Caudate nucleus (tissue), 63 donors: ENCODE measurements at places on chromosomes 13 and 19.
A peak's percentile ranks its signal among the peaks of the same experiment; 100 is the strongest.

DNA sequence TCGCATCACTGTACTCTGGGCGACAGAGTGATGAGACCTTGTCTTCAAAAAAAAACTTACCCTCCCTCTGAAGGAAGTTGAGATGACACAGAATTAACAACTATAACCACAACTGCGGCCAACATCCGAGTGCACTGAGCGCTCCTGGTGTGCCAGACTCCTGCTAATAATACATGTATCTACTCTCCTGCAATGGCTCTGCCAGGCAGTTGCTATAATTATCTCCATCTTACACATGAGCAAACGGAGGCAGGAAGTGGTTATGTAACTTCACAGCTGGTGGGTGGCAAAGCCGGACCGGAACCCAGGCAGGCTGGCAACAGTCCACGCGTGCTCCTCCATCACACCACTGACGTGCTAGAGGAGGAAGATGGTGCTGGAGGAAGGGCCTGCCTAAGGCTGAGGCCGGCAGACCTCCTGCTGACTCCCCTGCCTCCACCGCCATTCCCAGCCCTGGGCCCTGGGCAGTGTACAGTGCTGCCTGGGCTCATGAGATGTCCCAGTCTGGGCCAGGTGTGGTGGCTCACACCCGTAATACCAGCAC lies 12.6 kb downstream of the XRCC1 start:
- DNase-seq = peak; percentile 51

DNA sequence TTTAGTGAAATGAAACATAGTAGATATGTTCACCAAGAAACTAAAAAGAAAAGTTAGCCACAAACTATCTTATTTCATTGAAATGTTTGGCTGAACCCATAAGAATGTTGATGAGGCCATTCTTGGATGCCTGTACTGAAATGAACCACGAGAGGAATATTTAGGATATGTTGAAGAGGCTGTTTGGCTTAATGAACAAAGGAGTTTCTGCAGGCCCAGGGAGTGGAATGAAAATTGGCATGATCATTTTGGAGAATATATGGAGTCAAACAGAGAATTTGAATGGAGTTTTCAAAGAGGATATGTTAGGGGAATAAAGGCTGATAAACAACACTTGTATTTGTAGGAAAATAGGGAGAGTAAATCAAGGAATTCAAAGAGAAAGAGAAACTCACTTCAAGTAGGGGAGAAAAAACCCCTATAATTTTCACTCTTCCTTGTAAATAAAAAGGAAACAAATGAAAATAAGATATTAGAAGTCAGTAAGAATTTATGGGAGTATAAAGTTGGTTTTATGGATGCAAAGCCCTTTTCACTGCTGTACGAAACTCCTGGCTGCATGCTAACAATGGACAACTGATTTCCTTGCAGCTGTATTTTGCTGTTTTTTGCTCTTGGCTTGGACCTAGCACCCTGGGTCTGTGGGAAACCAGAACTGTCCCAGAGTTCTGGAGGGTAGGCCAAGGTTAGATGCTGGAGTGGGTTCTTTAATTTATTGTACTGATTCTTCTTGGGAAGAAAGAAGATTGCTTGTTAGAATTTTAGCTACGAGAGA lies 36.5 kb downstream of the KL start:
- DNase-seq = no peak

DNA sequence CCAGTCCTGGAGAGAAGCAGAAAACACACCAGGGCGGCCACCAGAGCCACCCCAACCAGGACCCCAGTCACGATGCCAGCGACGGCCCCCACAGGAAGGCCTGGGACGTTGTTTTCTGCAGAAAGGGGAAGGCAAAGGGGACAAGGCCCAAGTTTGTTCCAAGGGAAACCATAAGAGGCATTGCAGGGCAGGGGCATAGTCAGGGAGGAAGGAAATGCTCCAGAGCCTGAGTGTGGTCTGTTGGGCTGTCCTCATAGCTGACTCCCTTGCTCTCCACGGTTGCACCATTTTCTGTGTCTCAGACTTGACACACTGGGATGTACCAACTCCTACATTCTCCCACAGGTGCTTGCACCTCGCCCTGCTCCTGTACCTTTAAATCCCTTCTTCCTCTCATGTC lies 5.2 kb downstream of the CEACAM4 start:
- DNase-seq = no peak

DNA sequence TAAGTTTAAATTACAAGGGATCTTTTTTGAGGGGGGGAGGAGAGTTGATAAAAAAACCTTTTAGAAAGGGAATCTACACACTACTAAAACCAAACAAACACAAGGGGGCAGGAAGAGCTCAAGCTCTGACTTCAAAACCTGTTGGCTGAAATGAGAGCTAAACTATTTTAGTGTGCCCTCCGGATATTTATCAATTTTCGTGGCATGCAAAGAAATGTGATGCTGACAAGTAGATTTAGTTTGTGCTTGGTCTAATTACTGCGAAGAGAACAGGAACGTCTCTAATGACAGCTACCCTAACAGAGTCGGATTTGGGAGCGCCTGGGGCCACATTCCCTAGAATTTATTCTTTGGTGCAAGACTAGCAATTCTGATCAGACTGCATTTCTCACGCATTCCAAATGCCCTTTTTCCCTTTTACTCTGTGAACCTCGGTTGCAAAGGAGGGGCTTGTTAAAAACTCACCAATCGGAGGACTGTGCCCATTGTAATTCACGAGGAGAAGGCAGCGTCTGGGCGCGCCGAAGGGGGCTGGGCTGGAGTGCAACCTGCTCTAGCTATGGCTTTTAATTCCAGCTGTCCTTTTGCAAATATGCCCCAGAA lies 802 bp upstream of the FREM2 start:
- DNase-seq = no peak

DNA sequence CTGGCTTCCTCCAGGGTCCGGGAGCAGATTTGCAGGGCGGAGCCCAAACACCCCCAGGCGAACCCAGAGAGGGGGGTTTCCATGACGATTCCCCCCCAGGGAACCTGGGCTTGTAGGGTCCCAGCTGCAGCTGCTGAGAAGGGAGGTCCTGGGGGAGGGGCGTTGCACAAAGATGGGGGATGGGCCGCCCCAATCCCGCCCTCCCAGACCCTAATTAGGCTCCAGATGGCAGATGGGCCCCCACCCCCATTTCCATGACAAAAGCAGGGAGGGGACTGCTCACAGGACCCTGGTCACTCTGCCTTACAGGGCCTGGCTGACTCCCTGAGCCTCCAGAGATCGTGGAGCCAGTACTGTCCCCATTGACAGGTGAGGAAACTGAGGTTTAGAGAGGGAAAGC lies 15.2 kb downstream of the ELAVL3 start:
- no peak for DNase-seq

DNA sequence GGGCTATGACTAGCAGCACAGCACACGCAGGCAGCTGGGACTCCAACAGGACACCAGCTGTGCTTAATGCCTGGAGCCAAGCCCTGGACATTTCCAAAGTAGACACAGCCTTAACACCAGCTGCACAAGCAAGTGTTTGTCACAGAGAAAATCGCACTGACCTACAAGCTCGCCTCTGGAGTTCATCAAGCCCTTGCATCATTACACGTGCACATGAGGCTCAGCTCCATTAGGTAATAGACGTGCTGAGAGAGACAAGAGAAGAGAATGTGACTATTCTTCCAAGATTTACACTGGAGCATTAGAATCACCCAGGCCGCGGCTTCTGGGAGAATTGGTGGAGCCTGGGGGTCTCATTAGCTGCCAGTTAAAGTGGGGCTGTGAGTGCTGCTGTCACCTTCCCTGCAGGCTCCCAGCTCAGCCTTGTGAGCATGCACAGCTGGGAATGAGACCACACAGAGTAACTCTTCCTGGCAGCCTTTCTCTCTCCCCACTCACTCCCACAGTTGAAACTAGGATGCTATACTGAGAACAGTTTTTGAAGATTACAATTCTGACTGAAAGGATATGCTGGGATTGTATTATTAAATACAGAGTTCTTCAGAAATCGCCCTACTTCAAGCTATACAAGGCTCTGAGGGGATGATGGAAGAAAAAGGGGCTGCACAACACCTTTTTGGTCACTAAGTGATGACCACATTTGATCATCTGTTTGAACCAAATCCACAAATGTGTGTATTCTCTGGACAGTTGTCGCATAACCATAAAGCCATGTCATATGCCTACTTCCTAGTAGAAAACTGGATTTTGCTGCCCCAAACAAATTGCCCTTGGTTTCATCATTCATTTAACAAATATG lies 10.5 kb downstream of the STOML3 start:
- DNase-seq = no peak

GRCh38 chr13:34521171-34521570 lies 420.9 kb upstream of the NBEA start:
- DNase-seq = no peak

DNA sequence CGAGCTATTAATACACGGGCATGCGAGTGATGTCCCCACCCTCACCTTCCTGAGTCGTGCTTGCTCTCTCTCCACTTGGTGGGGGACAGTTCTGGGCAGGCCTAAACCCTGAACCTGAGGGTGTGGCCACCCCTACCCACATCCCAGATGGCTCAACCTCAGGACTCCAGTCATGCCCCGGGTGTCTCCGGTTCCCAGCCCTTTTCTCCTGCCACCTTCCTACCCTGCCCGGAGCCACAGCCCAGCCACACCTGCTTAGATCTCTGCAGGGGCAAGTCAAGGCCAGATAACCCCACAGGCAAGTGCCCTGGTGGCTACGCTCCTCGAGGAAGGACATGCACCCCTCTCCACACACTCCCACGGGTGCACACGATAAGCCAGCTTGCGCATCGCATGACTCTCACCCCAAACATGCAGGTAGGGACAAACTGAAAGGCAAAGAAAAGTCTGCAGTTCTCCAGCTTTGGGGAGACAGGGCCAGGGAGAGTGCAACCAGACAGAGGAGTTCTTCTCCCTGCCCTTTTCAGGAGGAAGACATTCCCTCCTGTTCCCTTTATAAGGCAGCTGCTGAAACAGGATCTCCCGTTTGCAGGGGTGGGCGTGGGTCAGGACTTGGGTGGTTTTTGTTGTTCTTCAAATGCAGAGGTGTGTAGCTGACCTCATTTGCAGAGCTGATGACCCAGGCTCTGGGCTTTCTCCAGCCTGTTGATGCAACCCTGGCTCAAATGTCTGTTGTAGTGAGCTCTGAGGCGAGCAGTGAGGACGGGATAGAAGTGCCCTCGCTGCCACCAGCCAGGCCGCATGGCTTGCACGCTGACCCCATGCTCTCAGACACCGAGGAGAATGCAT lies 88.6 kb downstream of the DPF1 start:
- no peak for DNase-seq

GRCh38 chr19:41352609-41353465 lies 885 bp downstream of the TGFB1 start:
- DNase-seq = peak; percentile 11

GRCh38 chr13:24076109-24076508 lies 84.4 kb upstream of the SPATA13 start:
- DNase-seq = no peak

GRCh38 chr19:7554990-7555864 lies 19.7 kb downstream of the PNPLA6 start:
- DNase-seq = no peak

DNA sequence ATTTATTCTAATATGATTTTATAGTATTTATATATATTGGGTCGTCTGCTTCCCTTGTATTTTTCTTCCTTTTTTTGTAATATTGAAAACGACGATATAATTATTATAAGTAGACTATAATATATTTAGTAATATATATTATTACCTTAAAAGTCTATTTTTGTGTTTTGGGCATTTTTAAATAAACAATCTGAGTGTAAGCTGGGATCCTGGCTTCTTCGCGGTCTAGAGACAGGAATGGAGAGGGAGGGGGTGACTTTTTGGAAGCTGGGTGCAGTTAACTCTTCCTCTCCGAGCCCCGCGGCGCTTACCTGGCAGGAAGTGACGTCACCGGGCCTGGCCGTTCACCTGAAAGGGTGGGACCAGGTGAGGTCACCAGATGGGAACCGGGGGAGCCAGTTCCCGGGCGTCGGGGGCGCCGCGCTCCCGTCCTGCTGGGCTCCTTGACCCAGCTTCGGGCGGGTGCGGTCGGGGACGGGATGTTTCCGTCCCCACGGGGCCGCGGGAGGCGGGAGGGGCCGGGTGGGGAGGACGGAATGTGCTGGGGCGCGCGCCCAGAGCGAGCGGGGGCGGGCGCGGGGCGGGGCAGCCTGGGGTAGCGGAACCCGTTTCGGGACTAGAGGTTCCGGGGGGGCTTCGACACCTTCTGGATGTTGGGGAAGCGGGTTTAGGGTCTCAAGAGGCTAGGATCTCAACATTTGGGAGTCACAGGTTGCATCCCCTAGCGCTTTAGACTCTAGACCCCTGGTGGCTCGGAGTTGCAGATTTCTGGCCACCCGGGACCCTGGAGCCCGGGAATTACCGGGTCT lies 2.8 kb downstream of the ZFP36 start:
- DNase-seq = peak; percentile 72

GRCh38 chr19:37943480-37943879 lies 36.5 kb downstream of the SIPA1L3 start:
- DNase-seq = no peak

- DNase-seq = no peak
These were observed 5.9 kb downstream of the ZSCAN22 start for GRCh38 chr19:58332697-58333096.

GRCh38 chr13:75250526-75251178 lies 231.3 kb downstream of the TBC1D4 start:
- no peak for DNase-seq

DNA sequence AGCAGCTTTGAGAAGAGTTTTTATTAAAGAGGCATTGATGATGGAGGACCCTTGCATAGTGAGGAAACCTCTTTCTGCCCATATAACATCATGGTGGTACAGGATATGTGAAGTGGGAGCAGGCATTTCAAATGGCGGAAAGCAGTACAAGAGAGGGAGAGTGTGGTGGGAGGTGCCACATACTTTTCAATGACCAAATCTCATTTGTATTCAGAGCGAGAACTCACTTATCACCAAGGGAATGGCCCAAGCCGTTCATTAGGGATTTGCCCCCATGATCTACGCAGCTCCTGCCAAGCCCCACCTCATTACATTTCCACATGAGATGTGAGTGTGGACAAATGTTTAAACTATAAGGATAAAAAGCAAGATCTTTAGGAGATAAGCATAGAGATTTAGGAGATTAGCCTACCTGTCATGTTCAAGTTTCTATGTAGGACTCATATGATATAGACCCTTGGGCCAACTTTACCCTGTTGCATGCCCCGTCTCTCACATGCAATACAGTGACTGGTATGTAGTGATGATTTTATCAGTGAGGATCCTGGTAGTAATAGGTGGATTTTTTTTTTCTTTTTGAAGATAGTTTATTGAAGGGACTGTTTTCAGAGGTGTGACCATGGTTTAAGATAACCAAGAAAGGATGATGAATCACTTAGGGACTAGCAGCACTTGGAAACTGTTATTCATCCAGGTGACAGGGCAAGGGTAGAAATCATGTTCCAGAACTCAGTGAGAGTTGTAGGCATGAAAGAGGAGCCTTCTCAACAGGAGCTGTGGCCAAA lies 38.3 kb downstream of the DNAJC15 start:
- DNase-seq = no peak

- DNase-seq = no peak
These were observed 8.9 kb upstream of the ZNF527 start for GRCh38 chr19:37361994-37362393.
